ENCODE measurements at places on chromosomes 3 and 15.
A peak's percentile ranks its signal among the peaks of the same experiment; 100 is the strongest.

DNA sequence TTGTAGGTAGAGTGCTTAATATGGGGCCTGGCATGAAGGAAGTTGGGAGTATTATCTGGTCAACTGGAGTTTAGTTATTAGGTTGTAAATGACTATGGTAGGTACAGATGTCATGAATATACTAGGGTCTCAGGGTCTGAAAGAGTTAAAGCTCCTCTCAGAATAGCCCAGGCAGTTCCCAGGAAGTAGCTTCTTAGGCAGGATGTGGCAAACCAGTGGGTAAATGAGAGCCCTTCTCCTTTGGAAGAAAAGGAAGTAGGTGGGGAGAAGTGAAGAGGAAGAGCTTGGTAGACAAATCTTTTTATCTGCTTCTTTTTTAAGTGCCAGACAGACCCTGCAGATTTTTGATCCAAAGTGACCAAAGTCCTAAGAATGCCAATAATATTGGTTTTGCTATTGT is 24.5 kb downstream of the MAP2K1 start:
- peak; percentile 61 for DNase-seq

DNA sequence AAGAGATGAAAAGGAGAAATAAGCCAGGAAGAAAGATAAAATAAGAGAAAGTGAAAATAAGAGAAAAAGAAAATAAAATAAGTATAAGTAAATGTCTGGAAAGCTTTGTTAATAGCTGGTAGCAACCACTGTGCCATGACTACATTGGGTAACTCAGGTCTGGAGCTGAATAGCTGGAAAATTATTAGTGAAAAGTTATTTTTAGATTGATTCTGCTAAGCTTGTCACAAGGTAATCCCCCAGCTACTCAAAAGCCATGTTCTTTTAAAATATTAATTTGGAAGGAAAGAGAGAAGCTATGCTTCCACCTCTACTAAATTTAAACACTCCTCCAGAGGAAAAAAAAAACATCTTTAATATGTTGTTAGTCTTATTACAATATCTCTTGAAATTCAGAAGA is 104.8 kb upstream of the THSD4 start:
- DNase-seq: no peak

DNA sequence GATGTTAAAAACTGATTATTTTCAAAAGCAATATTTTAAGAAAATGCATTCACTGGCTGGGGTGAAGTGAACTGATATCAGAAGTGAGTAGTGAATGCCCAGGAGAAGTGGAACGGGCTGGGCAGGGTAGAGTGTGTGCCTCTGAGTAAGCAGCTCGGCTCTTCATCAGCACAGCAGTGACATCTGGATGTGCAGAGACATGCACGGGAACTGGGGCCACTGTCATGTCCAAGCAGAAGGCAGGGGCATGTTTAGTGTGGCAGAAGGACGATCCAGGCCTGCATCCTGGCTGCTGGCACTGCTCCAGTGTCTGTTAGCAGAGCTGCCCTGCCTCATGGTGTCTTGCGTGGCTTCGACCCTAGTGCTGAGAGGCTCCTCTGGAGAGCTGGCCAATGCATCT is 305.6 kb upstream of the LRRFIP2 start:
- no peak for DNase-seq

DNA sequence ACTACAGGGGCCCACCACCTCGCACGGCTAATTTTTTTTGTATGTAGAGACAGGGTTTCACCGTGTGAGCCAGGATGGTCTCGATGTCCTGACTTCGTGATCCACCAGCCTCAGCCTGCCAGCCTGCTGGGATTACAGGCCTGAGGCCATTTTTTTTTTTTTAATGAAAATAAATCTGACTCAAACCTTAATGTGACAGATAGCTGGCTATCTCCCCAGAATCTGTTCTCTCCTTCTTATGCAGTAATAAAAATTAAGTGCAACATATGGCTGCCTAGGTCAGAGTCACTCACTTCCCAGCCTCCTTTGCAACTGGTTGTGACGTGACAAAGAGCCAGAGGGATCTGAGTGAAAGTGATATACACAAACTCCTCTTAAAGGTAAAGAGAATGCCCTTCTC is 53.0 kb downstream of the ZNF148 start:
- DNase-seq: no peak

DNA sequence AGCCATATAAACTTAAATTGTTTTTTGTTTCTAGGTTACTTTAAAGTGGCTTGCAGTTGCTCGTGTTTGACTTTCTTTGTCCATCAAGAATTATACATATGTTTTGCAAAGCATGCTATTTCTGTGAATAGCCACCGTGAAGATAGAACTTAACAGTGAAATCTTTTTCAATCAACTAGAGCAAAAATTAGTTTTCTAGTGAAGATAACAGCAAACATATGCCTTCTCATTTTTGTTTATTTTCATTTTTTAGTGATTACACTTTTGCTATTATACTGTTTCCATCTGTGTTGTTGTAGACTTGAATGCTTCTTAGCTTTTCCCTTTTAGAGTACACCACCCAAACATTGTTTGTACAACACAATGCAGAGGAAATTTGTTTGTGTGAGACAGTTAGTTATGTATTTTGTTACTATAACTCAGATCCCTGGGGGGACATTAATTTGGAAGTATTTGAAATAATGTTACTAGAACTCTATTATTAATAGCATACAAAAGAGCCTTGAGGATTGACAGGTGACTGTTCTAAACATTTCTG is 62.8 kb downstream of the CRYBG3 start:
- no peak for DNase-seq

DNA sequence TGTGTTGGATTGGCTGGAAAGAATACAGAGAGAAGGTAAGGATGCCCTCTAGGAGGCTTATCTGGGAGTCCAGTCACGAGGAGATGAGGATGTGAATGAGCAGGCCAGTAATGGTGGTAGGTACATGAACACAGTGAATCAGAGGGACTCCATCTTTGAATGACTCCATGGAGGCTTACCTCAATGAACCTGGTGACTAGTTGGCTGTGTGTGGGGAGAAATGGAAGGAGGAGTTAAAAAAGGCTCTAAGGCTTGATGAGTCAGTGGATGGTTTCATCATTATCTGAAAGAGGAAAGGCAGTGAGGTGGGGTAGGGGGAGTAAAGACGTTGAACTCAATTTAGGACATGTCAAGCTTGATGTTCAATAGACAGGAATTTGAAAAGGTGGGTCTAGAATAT is 61.1 kb downstream of the KCNAB1 start:
- peak; percentile 1 for DNase-seq

- peak; percentile 3 for DNase-seq
These were observed 144.9 kb upstream of the MRPS22 start for GRCh38 chr3:139198929-139199328.

- no peak for DNase-seq
These were observed 13.9 kb upstream of the SENP2 start for GRCh38 chr3:185572183-185572582.

GRCh38 chr3:155870945-155871745 is 695 bp downstream of the GMPS start:
- DNase-seq: peak; percentile 47

DNA sequence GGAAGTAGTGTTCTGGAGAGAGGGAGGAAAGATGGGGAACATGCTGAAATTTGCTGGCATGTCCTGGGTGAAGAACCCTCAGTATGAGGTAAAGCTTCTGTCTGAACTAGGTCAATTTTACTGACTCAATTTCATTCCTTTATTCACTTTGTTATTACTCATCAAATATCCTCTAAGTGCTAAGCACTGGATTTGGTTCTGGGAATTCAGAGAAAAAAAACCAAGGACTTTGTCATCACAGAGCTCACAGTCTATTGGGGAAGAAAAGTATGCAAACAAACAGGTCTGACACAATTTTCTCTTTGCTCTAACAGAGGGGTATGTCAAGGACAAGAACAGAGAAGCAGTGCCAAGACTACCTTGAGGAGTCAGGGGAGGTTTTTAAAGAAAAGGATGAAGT is 68.0 kb downstream of the TFG start:
- DNase-seq: no peak

DNA sequence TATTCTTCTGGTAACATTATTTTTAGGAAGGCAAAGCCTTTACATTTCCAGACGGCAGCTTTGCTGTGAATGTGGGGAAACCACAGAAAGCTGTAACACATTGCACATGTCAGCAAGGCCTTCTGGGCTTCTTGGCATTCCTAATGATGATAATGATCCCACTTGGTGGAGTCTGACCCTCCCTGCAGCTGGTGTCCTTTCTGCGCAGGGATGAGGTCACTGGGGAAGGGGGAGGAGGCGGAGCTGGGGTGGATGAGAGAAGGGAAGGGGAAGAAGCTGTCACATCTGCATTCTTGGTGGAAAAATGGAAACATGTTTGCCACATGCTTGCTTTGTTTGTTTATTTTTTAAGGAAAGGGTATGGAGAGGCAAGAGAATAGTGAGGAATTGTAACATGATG is 68.6 kb downstream of the FILIP1L start:
- peak; percentile 64 for DNase-seq

DNA sequence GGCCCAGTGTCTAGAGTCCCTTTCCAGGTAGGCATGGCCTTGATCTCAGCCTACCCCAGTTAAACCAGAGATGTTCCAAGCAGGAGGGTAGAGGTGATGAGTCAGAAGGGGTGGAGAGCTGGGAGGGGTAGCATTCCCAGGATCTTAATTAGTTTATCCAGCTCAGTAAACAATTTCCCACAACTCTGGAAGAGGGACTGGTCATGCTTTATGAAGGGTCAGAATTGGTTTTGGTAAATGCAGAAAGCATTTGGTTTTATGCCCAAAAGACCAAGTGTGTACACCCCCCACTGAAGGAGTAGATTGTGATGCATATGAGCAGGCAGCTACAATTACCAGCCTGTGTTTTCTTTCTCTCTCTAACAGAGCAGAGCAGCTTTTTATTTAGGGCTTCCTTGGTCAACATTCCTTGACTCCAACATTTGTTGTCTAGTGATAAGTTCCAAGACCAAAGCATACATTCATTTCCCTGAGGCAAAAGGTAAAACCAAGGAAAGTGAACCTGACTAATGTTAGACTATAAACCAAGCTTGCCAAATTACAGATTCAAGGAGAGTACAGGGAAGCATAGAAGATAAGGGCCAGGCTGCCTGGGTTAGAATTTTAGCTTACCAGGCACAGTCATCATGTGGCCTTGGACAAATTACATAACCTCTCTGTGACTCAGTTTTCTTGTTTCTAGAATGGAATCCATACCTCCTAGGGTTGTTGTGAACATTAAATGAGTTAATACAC is 17.6 kb downstream of the EXOSC7 start:
- DNase-seq: no peak

- no peak for DNase-seq
These were observed 230.4 kb upstream of the DCBLD2 start for GRCh38 chr3:99131876-99132275.

DNA sequence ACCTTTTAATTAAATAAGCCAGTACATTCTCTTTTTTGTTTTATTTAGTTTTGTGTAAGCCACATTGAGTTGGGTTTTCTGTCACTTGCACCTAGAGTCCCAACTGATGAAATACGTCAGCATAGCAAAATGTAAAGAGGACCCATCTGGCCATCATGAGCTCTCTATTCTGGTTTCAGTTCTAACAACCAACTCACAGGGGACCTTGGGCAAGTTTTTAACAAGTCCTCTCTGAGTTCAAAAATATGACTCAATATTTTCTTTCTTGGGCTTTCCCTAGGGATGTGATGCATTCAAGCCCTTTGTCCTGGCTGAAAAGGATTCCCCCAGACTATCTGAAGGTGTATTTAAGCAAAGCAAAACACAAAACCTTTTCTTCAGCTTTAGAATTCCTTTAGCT is 32.9 kb downstream of the PLCH1 start:
- no peak for DNase-seq

- DNase-seq: no peak
These were observed 3.2 kb upstream of the FLNB start for GRCh38 chr3:58004973-58005372.

DNA sequence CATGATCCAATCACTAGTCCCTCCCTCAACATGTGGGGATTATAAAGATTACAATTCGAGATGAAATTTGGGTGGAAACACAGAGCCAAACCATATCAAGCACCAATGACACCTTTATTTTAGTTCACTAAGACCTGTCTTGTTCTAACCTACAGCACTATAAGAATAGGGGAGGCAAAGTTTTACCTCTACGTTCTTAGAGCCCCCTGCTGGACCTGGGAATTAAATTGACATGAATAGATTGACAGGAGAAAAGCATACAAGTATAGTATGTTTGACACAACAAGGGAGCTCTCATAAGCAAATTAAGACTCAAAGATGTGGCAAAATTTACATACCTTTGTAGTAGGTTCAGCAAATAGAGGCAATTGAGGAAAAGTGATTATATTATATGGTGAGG is 974.4 kb upstream of the ALCAM start:
- DNase-seq: no peak

GRCh38 chr3:112967425-112967824 is 7.5 kb downstream of the CD200R1 start:
- no peak for DNase-seq

GRCh38 chr15:73628102-73628501 is 5.1 kb downstream of the NPTN start:
- DNase-seq: no peak

DNA sequence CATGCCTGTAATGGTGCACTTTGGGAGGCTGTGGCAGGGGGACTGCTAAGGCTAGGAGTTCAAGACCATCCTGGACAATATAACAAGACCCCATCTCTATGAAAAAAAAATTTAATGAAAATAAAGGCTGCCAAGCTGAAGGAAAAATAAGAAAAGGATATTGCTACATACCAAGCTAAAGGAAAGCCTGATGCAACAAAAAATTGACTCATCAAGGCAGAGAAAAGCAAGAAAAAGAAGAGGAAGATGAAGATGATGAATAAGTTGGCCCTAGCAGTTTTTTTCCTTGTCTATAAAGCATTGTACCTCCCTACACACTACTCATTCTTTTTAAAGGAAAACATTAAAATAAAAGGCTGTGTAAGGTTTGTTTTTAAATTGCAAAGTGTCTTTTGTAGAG is 441.9 kb upstream of the MDFIC2 start:
- peak; percentile 30 for DNase-seq

GRCh38 chr3:108099244-108099643 is 8.4 kb upstream of the CD47 start:
- no peak for DNase-seq

GRCh38 chr15:76274226-76274625 is 37.0 kb downstream of the ETFA start:
- no peak for DNase-seq

DNA sequence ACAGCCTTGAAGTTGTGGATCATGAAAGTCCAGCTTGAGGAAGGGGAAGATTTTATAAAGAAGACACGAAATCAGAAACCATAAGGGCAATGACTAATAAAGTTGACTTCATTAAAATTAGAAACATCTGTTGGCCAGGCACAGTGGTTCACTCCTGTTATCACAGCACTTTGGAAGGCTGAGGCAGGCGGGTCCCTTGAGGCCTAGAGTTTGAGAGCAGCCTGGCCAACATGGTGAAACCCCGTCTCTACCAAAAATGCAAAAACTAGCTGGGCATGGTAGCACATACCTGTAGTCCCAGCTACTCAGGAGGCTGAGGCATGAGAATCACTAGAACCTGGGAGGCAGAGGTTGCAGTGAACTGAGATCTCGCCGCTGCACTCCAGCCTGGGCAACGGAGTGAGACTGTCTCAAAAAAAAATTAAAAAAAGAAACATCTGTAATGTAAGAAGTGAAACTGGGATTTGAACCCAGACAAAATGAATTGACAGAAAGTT is 7.9 kb upstream of the UBXN7 start:
- no peak for DNase-seq
